ENCODE measurements at places on chromosomes 5 and 9.

DNA sequence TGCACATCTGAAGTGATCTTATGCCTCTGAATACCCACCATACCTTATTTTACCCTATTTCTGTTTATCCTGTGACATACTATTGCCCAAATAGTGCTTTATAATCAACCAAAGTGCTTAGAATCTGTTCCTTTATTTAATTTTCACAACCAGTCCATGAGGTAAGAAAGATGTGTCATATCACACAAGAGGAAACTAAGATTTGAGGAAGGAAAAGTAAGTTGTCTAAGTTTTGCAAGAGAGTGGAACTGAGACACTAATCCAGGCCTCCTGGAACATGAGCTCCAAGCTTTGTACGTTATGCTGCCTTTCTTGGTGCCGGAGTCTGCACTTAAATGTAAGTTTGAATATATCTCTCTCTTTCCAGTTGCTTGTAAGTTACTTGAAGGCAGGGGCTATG is 17.2 kb downstream of the KDM3B start:
- DNase-seq, result no peak

- no peak for DNase-seq
Measured at GRCh38 chr9:21381448-21382339, 3.5 kb downstream of the IFNA2 start.

DNA sequence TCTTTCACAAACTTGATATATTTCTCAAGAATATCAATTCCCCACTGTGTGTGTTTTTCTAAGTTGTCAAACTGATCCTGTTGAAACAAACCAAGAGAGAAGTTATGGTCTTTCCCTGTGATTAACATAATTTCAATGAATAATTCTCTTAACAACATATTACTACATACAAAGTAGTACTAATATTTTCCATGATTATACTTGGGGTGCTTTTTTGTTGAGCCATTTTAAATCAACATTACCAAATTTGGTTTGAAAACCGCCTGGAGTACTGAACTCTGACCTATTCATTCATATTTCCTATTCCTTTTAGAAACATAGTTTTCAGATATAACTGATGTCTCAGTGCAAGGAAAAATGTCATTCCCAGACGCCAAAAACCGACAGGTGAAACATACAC is 48.1 kb downstream of the FNBP1 start:
- no peak for DNase-seq

DNA sequence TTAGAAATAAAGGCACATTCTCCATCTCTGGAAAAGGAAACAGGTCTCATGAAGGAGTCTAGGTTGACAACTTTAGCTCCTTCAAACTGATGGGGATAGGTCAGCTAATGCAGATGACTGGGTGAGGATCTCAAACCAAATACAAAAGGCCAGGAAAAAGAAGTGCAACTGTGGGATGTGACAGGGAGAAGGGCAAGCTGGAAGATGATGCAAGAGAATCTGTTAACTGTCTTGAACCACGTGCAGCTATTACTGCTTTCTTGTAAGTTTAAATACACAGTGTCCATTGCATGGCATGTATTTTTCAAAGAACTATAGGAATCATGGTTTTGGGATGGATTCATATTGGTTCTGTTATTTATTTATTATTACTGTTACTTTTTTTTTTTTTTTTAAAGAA is 331.8 kb downstream of the NDUFS4 start:
- no peak for DNase-seq

GRCh38 chr5:127987354-127988145 is 96.0 kb upstream of the SLC12A2 start:
- DNase-seq, result no peak

DNA sequence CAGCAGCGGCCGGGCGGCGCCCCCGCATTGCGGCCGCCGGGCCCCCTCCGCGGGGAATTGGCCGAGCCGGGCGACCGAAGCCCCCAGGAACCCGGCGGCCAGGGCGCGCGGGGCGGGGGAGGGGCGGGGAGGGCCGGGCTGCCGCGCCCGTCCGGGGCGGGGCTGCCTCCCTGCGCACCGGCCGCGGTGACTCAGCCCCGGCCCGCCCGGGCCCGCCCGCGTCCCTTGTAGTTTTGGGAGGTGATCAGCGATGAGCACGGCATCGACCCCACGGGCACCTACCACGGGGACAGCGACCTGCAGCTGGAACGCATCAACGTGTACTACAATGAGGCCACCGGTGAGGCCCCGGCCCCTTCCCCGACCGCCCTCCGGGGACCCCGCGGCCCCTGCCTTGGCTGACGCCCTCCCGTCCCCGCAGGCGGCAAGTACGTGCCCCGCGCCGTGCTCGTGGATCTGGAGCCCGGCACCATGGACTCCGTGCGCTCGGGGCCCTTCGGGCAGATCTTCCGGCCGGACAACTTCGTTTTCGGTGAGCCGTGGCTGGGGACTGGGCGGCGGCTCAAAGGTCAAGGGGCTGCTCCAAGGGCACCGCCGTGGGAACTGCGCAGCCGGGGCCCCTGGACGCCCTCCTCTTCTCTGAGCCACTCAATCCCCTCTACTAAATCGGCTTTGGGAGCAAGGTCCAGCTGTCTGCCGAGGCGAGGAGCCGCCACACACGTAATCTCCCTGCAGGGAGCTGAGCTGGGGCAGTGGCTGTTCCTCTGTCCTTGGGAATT is 592 bp downstream of the TUBB4B start:
- no peak for DNase-seq
